ENCODE measurements at places on chromosomes 1 and 21.

GRCh38 chr1:18913065-18913835 is 10.9 kb upstream of the ALDH4A1 start:
- peak; percentile 7 for DNase-seq

- DNase-seq, result no peak
Observed at GRCh38 chr1:157162345-157162744, 24.1 kb upstream of the ETV3 start.

DNA sequence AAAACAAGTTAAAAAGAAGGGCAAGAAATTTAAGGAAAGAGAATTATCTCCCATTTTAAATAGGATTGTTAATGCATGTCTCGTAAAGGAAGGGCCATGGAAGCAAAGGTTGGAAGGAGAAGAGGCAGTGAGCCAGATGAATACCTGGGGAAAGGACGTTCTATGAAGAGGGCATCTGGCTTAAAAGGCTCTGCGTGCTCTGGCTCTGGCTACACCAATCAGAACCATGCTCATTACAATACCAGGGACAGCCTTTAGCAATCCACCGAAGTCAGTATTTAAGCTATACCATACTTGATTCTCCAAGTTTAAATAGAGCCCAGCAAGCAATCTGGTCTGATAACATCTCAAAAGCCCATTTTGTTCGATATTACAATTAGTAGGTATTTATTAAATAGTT is 58.5 kb upstream of the C1orf87 start:
- no peak for DNase-seq

GRCh38 chr1:6180268-6180706 is at the start of gene CHD5:
Gene CHD5 (minus strand): TSS chr1:6180321. CDS start chr1:6180023, 298 bp downstream.
- no peak for DNase-seq

DNA sequence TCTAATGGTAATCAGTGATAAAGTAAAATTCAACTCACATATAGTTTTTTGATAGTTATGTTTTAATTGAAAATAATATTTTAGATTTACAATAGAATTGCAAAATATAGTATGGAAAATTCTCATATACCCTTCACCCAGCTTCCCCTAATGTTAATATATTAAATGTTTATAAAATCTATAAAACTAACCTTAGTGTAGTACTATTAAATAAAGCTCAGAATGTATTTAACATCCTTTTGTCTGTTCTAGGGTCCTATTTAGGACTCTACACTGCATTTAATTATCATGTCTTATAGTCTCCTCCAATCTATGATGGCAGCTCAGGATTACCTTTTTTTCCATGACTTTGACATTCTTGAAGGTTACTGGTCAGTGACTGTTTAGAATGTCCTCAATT is 389.2 kb downstream of the LMX1A start:
- no peak for DNase-seq

- DNase-seq, result no peak
Observed at GRCh38 chr1:226882187-226882586, 11.8 kb downstream of the PSEN2 start.

Data from NCI-H1694 treated with DMSO at 0.1 percent for 48 hours (cell line).